ENCODE measurements at places on chromosomes 2 and 18. TPM values are rescaled to one million over a fixed set of nuclear protein-coding genes. Genes with fewer than 3 reads are reported as not detected.

GRCh38 chr2:33477473-33478468, 1.3 kb downstream of the RASGRP3 start:
- peak; percentile 26 for DNase-seq
- H3K4me1 ChIP-seq, result no peaks in the 10 kb centered on the region
- H3K27ac ChIP-seq, result peak overlapping the region; percentile 28

- no peak overlapping the region for H3K27ac ChIP-seq
- H3K36me3 ChIP-seq, result no peaks in the 10 kb centered on the region
- H3K4me1 ChIP-seq, result no peaks in the 10 kb centered on the region
- no peak overlapping the region for H3K4me3 ChIP-seq
Observed at GRCh38 chr18:56890632-56891031, 239.5 kb downstream of the WDR7 start.

DNA sequence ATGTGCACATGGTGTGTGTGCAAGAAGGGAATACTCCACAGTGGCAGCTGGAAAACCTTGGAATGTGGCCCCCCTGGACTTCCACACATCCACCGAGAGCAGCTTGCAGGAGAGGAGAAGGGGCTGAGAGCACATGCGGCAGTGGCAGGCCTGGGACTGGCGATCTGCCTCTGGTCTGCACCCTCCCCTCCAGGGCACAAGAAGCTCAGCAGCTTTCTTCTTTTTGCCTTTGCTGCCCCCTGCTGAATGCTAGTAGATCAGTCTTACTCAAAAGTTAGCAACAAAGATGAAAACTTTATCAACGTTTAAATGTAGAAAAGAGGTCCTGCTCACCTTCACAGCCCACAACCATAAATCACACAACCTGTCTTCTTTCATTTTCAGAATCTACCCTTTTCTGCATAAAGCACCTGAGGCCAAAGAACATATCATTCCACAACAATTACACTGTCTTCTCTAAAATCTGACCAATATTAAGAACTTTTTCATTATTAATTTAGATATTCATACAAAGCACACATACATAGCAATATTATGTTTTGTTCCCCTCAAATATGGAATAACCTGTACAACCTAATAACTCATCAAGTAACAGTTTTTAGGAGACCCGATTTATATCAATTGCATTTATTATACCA, 34.6 kb downstream of the TGFBRAP1 start:
- H3K4me3 ChIP-seq, result no peak overlapping the region
- no peaks in the 10 kb centered on the region for H3K4me1 ChIP-seq
- H3K27me3 ChIP-seq, result no peaks in the 10 kb centered on the region
- DNase-seq, result peak; percentile 36
- H3K36me3 ChIP-seq, result no peaks in the 10 kb centered on the region

GRCh38 chr18:52894801-52895200, 554.8 kb downstream of the DCC start:
- no peaks in the 10 kb centered on the region for H3K36me3 ChIP-seq
- H3K4me3 ChIP-seq, result no peak overlapping the region
- H3K4me1 ChIP-seq, result no peaks in the 10 kb centered on the region
- no peak overlapping the region for H3K27ac ChIP-seq

- H3K27ac ChIP-seq, result no peak overlapping the region
- H3K27me3 ChIP-seq, result no peaks in the 10 kb centered on the region
- H3K36me3 ChIP-seq, result no peaks in the 10 kb centered on the region
- no peak for DNase-seq
- no peak overlapping the region for H3K4me3 ChIP-seq
Observed at GRCh38 chr2:128654408-128654807, 335.7 kb upstream of the HS6ST1 start.

GRCh38 chr2:45257820-45258219, 248.6 kb upstream of the SIX2 start:
- H3K4me1 ChIP-seq, result no peaks in the 10 kb centered on the region
- H3K4me3 ChIP-seq, result no peak overlapping the region
- no peak overlapping the region for H3K27ac ChIP-seq
- no peaks in the 10 kb centered on the region for H3K36me3 ChIP-seq
- DNase-seq, result no peak

DNA sequence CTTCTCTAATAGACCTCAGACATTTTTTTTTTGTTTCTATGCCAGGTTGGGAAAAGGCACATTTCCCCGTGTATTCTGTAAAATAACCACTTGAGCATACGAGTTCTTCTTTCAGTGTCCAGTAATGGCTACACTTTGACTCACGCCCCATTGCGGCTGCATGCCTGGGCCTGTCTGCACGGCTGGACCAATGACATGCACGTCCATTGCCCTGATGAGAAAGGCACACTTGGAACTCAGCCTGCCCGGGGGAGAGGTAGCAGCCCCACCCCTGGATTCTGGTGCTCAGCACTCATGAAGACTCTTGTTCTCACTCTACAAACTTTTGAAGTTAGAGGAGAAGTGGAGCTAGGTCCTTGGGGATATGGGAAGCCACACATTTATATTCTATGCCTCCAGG, 5.8 kb downstream of the PCARE start:
- no peak overlapping the region for H3K27ac ChIP-seq
- H3K27me3 ChIP-seq, result no peaks in the 10 kb centered on the region
- DNase-seq, result no peak

GRCh38 chr2:45836740-45837139, 185.3 kb downstream of the PRKCE start:
- no peak overlapping the region for H3K4me3 ChIP-seq
- H3K4me1 ChIP-seq, result no peaks in the 10 kb centered on the region
- no peak for DNase-seq
- no peaks in the 10 kb centered on the region for H3K36me3 ChIP-seq
- no peak overlapping the region for H3K27ac ChIP-seq

TTLL4 gene
- 27.5 TPM for total RNA-seq

BMP10 gene
- not detected for total RNA-seq

ALS2 gene
- 11.7 TPM for total RNA-seq

Data from colonic mucosa (tissue), 4 donors.